Mammary microvascular endothelial cell (primary cell): ENCODE measurements at places on chromosomes 3 and 15. TPM values are rescaled to one million over a fixed set of nuclear protein-coding genes. Genes with fewer than 3 reads are reported as not detected.

The PLSCR2 gene
- not detected in 2 replicates for total RNA-seq

The CILP gene
- total RNA-seq, result not detected in 2 replicates

The EIF1B gene
- 21.9 and 22.5 TPM in 2 replicates for total RNA-seq

The LEKR1 gene
- not detected in 2 replicates for total RNA-seq

The SLC6A1 gene
- total RNA-seq, result not detected in 2 replicates

The SPATA12 gene
- 0.13 and 0.15 TPM in 2 replicates for total RNA-seq

The EXD1 gene
- not detected in 2 replicates for total RNA-seq

The MKRN2OS gene
- total RNA-seq, result not detected in 2 replicates

The ASB7 gene
- total RNA-seq, result 7.3 and 8.7 TPM in 2 replicates

The SCG3 gene
- total RNA-seq, result not detected in 2 replicates

The LRRIQ4 gene
- not detected in 2 replicates for total RNA-seq

The GATM gene
- total RNA-seq, result 0.13 and 0.69 TPM in 2 replicates

The CCDC13 gene
- not detected in 2 replicates for total RNA-seq

The CCDC33 gene
- total RNA-seq, result not detected in 2 replicates

The VWA5B2 gene
- total RNA-seq, result not detected in 2 replicates

The KATNBL1 gene
- total RNA-seq, result 39.4 and 41.8 TPM in 2 replicates

The TRPM1 gene
- total RNA-seq, result under 0.01 and 0.60 TPM in 2 replicates

The ZDHHC23 gene
- 2.0 and 3.3 TPM in 2 replicates for total RNA-seq

The GOLGA8Q gene
- not detected in 2 replicates for total RNA-seq

The WNT5A gene
- 0.34 and 0.93 TPM in 2 replicates for total RNA-seq

The ATP8B4 gene
- under 0.01 TPM in 1 of 2 replicates, not detected in the other for total RNA-seq

The CPN2 gene
- total RNA-seq, result not detected in 2 replicates

The ITPR1 gene
- 9.9 and 13.6 TPM in 2 replicates for total RNA-seq

The CLSTN2 gene
- 0.05 TPM in 1 of 2 replicates, not detected in the other for total RNA-seq

The ATP10A gene
- not detected in 2 replicates for total RNA-seq

The RPSA gene
- total RNA-seq, result 1,569 and 1,648 TPM in 2 replicates

The ACOX2 gene
- total RNA-seq, result not detected in 2 replicates
